ENCODE measurements at places on chromosomes 11 and 22.

DNA sequence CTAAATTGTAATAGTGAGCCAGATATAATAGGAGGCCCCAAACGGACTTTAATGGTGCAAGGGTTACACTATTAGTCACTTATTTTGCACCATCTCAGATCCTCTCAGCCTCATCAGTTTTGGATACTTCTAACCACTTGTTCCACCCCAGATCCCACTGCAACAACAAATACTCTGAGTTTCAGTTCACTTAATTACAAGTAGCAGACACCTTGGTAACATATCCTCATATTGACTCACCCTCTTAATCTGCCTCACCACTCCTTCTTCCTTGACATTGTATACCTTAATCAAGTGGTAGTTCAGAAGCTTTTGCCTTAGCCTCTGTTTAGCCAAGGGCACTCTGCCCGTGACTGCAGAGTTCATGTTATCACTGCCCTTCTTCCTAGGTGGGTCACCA, 256.1 kb upstream of the UBASH3B start:
- no peak for DNase-seq

GRCh38 chr11:94746721-94747120, 21.4 kb upstream of the AMOTL1 start:
- no peak for DNase-seq

- peak; percentile 50 for DNase-seq
Measured at GRCh38 chr11:62857541-62857982, 18.2 kb upstream of the WDR74 start.

DNA sequence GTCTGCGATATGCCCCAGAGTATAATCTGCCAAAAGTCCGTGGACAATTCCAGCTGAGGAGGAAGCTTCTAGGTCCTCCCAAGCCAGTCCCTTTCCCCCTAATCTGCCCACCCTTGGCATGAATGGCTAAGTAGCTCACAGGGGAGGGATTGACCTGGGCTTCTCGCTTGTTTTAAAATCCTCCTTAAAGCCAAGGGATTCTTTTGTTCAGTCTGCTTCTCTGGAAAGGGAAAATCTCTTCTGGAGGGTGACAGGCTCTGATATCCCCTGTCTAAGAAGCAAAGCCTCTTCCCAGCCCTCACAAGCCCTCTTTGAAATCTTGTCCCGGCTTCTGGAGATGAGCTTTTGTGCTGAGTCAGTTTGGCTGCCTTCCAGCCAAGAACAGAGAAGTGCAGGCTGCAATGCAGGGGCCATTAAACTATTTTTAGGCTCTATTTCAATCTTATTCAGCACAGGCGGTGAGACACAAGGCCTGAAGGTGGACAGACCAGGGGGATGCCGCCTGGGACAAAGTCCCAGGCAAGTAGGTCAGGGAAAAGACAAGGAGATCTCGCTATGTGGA, 23.9 kb downstream of the NEFH start:
- peak; percentile 56 for DNase-seq

DNA sequence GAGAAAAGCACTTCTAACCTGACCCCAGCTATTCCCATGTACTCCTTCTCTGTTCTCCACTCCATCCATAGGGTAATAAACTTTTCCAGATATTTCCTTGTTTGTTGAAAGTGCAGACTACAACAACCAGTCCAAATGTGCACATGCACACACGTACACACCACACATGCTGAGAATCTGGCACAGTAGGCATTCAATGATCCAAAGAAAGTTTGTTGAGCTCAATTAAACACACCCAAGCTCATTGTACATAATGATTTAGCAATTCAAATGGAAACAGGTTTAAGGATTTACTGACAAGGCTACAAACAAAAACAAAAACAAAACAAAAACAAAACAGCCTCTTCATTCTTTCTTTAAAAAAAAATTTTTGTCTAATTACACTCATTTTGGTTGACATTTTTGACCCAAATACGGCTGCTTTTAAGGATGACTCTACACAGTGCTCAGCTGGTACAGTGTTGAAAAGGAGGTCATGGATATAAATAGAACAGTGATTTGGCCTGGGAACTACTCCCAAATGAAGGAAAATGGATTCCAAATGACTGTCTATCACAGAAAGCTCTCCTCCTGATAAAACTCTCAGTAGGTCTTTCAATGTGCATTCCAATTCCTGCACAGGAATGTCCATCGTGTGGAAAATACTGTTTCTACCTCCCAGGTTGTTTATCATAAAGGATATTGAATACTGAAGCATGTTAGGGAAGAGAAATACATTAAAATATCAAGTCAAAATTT, 232.2 kb downstream of the GUCY1A2 start:
- no peak for DNase-seq
